ENCODE measurements at places on chromosomes 11 and 22.

- DNase-seq, result no peak
These were observed 1120.5 kb upstream of the RAG2 start for GRCh38 chr11:37718431-37718999.

- DNase-seq, result no peak
These were observed 5.3 kb upstream of the IFITM3 start for GRCh38 chr11:325796-326591.

- DNase-seq, result no peak
These were observed 370.5 kb downstream of the BRD1 start for GRCh38 chr22:49457146-49457545.

DNA sequence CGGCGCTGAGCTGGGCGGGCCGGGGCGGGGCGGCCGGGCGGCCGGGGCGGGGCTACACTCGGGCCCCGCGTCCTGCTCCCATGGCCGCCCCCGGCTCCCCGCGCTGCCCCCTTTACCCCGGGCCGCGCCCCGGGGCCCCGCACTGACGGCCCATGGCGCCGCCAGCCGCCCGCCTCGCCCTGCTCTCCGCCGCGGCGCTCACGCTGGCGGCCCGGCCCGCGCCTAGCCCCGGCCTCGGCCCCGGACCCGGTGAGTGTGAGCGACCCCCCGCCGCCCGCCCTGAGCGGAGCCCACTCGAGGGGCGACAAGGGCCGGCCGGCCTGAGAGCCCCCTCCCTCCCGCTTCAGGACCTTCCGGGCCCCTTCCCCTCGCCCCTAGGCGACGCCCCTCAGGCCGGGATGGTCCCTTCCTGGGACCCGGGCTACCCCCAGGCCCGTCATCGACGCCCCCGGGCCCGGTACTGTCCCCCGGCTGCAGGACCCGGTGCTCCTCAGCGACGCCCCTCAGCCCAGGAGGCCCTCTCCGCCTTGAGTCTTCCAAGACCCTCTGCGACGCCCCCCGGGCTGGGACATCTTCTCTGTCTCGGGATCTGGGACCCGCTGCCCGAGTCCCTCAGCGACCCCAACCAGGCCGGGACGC, at the start of gene KREMEN1:
TSS of gene KREMEN1 (plus strand) at position 57 of the 639 bp plus-strand sequence. CDS start at position 153, 96 bp downstream.
- DNase-seq, result no peak

DNA sequence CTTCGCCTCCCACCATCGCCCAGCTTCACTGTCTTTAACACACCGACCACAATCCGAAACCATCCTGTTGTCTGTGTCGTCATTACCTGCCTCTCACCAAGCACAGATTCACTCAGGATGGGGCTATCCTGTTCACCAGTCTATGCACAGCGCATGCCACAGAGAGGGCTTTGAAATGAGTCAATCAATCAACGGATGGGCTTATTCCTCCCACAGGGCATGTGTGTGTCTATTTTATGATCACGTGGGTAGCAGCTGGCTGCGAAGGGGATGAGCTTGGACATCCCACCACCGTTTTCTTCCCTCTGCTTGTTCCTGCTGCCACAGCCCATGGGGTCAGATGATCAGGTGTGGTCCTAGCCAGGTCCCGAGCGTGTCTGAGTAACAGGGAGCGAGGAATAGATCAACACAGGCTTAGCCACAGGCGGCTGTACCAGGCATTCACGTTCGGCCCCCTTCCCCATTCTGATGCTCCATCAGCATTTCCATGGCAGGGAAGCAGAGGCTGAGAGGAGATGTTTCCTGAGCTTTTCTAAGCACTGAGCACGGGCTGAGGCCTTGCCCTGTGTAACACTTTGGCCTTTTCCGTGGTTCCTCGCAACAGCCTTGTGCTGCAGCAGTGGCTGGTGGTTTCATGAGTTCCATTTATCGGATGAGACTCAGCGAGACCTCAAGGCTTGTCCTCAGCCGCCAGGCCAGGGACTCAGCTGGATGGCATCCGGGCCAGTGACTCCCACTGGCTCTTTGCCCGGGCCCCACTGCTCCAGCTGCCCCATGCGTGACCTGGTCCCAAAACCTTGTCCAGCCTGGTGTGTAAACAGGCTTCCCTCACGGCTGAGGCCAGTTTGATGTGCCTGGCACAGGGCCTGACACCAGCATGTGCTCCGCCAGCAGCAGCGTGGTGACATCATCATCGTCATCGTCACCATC, 48.1 kb upstream of the FGF3 start:
- no peak for DNase-seq

DNA sequence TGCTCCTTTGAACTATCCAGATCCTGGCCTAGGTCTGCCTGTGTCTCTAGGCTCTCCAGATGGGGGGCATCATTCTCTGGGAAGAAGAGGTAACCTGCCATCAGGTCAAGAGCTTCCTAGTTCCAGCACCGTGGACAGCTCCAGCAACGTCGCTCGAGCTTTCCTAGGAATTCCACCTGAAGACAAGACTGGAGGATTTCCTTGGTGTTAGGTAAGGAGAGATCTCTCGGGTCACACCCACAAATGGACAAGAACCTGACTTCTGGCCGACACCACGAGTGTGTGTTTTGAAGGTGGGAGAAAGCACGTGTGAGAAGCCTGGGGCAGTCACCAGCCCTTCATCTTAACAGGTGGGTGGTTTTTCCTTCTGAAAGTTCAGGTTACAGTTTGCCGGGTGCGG, 1.2 kb downstream of the PRG3 start:
- no peak for DNase-seq

DNA sequence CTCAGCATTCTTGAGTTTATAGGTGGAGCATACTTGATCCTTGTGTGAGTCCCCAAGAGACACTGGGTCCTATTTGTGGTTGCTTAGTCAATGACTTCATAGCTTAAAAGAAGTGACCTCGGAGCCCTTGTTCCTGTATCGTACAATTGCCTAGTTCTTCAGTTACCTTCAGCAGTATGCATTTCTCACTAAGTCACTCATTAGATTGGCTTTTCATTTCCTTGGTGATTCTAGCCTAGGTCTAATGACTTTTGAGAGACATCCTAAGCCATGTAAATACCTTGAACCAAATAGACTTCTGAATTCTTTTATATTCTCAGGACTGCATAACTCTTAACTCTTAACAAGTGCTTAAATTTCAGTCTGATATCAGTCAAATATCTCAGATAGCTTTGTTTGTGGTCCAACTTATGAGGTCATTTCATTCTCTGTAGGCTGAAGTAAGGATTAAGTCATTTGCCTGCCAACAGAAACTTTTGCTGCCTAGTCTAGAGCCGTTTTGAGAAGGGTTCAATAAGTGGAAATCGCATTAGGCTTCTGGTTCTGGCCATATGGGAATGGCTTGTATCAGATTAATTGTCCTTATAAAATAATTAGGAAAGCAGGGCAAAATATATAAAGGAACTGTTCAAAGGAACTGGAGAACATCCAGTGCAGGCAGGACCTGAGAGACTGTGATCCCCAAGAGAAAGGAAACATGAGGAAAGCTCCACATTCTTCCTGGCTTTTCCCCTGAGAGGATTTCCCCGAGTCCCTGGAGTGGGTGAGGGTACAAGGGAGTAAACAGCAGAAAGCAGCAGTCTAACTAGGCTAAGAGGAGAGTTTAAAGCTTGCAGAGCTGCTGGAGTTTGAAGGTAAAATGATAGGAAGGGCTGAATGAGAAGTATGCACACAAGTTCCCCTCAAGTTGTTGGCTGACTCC, 39.9 kb downstream of the TRAF6 start:
- DNase-seq, result no peak

GRCh38 chr11:77503006-77503405, 29.1 kb upstream of the PAK1 start:
- no peak for DNase-seq

DNA sequence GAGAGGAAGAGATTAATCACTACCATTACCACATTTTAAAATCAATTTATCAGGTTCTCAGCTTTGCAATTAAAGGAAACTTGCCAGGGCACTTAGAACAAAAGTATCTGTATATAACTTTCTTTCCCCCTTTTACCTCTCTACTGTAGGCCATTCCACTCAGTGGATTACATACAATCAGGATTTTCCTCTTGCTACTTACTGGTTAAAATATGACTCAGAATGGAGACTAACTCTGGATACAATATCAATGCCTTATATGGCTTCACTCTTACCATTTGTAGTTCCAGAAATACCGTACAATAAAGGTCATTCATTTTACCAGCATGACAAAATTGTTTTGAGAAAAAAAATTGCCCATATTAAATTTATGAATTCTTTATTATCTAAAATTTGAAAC, 706.8 kb downstream of the KCNA4 start:
- DNase-seq, result no peak

DNA sequence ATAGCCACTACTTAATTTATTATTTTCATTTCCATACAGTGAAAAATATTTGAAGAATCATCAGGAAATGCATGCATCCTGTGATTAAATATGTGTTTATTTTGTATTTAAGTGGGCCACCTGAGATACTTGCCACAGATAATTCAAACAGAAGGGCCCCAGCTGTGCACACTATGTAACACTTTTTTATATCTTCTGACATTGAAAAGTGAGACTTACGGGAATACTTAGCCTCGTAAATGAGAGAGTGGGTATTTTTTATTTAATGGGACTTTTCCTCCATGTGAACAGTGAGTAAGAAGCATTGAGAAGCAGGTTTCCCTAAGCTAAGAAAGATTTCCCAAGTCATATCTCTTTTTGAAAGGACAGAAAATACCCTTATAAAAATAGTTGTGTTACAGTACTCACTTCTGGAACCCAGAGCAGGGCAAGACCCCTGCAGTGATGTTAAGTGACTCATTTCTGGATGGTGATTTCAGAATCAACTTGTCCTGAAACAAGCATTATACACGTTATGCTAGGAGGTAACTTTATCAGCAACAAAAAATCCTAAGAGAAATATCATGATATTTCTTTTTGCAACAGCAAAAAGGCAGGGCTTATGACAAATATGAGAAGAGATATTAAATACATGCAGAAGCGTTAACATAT, 478.1 kb upstream of the CHORDC1 start:
- no peak for DNase-seq

GRCh38 chr11:36564376-36565030, 3.3 kb upstream of the RAG1 start:
- DNase-seq, result peak; percentile 76

- DNase-seq, result no peak
These were observed 23.6 kb upstream of the ALX4 start for GRCh38 chr11:44333271-44334218.

DNA sequence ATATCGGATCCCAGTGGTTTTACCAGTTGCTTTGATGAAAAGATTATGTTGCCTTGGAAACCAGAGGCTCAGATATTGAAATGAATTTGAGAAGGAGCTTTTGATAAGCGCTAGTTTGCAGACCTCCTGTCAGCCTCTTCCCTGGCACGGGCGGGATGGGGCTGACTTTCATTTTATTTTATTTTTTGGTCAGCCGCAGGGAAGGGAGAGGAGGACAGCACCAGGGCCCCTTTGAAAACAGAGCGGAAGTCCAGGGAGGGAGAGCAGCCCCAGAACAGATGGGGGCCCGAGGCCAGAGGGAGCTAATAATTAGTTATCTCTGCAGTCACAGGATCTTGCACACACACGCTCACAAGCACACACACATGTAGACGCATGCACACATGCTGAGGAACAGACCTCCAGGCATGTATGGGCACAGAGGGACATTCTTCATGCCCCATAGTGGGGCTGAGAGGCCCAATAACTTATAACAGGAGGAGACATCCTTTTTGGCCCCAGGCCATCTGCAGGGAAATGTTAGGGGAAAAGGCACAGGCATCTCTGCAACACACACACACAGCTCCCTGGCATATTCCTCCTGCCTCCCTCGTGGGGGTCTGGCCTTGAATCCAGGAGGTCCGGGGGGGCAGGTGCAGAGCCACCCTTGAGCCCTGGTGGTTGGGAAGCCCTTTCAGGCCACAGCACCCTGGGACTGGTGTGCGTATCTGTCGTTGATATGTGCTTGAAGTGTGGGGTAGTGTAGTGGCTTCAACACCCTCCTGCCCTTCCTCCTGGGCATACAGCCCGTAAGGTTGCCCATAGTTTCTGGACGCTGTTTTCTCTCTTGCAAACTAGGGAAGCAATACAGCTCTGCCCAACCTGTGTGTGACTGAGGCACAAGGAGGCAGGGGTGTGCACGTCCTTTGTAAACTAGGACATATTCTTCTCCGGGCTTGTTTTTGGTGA, 117.3 kb downstream of the CEP164 start:
- DNase-seq, result no peak

- no peak for DNase-seq
These were observed 34.4 kb downstream of the TNRC6B start for GRCh38 chr22:40212121-40212520.

DNA sequence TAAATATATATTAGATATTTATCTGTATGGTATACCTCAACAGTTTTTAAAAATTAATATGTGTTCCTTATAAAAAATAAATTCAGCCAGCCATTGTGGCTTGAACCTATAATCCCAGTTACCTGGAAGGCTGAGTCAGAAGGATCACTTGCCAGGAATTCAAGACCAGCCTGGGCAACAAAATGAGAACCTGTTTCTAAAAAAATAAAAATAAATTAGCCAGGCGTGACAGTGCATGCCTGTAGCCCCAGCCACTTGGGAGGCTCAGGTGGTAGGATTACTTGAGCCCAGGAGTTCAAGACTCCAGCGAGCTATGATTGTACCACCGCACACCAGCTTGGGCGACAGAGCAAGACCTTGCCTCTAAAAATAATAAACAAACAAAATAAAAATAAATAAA, 54.9 kb downstream of the PHF21A start:
- no peak for DNase-seq

GRCh38 chr11:106177311-106177710, 99.8 kb downstream of the AASDHPPT start:
- DNase-seq, result no peak

GRCh38 chr11:32817181-32817851, 12.4 kb upstream of the PRRG4 start:
- DNase-seq, result no peak

GRCh38 chr11:7332451-7332850, 80.7 kb downstream of the SYT9 start:
- no peak for DNase-seq

DNA sequence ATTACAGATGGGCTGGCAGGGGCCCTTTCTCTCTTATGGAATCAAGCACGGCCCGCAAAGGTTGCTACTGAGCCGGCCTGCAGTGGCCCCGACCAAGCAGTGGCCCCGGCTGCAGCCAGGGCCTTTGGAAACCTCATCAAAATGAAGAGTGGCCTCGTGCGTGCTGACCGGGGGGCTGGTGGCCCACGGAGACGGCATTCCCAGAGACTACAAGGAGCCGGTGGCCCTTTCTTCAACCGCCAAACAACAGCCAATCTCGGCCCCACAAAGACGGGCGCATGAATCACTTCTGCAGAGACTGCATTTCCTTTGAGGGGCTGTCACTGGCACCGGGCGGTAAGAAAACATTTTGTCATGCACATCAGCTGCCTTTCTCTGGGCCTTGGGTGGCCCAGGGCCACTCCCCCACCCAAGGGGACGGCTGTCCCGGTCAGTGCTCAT, 43.1 kb upstream of the FGF3 start:
- no peak for DNase-seq

DNA sequence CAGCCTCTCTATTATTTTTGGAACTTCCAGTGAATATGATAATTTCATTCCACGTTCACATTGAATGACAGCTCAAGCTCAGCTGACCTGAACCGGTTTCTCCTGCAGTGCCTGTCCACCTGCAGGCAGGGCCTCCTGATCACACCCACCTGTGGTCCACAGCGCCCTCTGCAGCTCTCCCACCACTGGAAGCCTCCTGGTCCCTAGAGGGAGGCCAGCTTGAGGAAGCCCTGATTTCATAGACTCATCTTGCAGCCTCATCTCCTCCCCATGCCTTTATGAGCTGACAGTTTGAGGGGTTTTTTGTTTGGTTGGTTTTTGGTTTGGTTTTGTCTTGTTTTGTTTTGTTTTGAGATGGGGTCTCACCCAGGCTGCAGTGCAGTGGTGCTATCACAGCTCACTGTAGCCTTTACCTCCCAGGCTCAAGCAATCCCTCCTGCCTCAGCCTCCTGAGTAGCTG, 29.9 kb upstream of the MALAT1 start:
- peak; percentile 69 for DNase-seq

GRCh38 chr11:102733232-102733875, 8.6 kb upstream of the MMP8 start:
- DNase-seq, result peak; percentile 32
